Epithelial cell of umbilical artery (primary cell): ENCODE measurements at places on chromosomes 12 and 14. TPM values are rescaled to one million over a fixed set of nuclear protein-coding genes. Genes with fewer than 3 reads are reported as not detected.

Gene PTGER2
- under 0.01 and 0.76 TPM in 2 replicates for total RNA-seq

Gene RAB5B
- total RNA-seq = 27.6 and 33.0 TPM in 2 replicates

Gene ALDH6A1
- 14.3 and 24.2 TPM in 2 replicates for total RNA-seq

Gene LRRC10
- total RNA-seq = not detected in 2 replicates

Gene TUNAR
- total RNA-seq = not detected in 2 replicates

Gene OVCH1
- not detected in 2 replicates for total RNA-seq

Gene KLRC3
- not detected in 2 replicates for total RNA-seq

Gene EPYC
- not detected in 2 replicates for total RNA-seq

Gene LRTM2
- not detected in 2 replicates for total RNA-seq

Gene GOLGA5
- 31.6 and 39.0 TPM in 2 replicates for total RNA-seq

Gene PSMD9
- 47.4 and 127 TPM in 2 replicates for total RNA-seq

Gene IL31
- not detected in 2 replicates for total RNA-seq

Gene CCDC196
- not detected in 2 replicates for total RNA-seq

Gene SLC10A1
- not detected in 2 replicates for total RNA-seq

Gene PARP11
- 2.3 and 3.6 TPM in 2 replicates for total RNA-seq

Gene CYP46A1
- total RNA-seq = under 0.01 TPM in 1 of 2 replicates, not detected in the other

Gene ALDH1L2
- 2.9 and 7.0 TPM in 2 replicates for total RNA-seq

Gene PLCZ1
- under 0.01 TPM in 1 of 2 replicates, not detected in the other for total RNA-seq

Gene ALX1
- total RNA-seq = not detected in 2 replicates
